ENCODE measurements at places on chromosomes 4 and X.

- no peak for DNase-seq
- no peak overlapping the region for H3K4me3 ChIP-seq
- peaks cover 68% of the 10 kb centered on the region for H3K36me3 ChIP-seq
- H3K27me3 ChIP-seq, result no peaks in the 10 kb centered on the region
These were observed 27.6 kb downstream of the ANXA5 start for GRCh38 chr4:121669163-121669550.

- no peaks in the 10 kb centered on the region for H3K4me1 ChIP-seq
- H3K4me3 ChIP-seq, result no peak overlapping the region
- DNase-seq, result no peak
- no peaks in the 10 kb centered on the region for H3K36me3 ChIP-seq
- H3K27ac ChIP-seq, result no peak overlapping the region
- H3K27me3 ChIP-seq, result no peaks in the 10 kb centered on the region
These were observed 10.8 kb upstream of the XIAP start for GRCh38 chrX:123849096-123849495.

- DNase-seq, result no peak
- H3K27me3 ChIP-seq, result no peaks in the 10 kb centered on the region
- no peaks in the 10 kb centered on the region for H3K4me1 ChIP-seq
- no peaks in the 10 kb centered on the region for H3K36me3 ChIP-seq
These were observed 28.4 kb downstream of the MAGEB16 start for GRCh38 chrX:35826503-35826902.

- no peaks in the 10 kb centered on the region for H3K36me3 ChIP-seq
- H3K27me3 ChIP-seq, result no peaks in the 10 kb centered on the region
- no peak overlapping the region for H3K27ac ChIP-seq
- H3K4me3 ChIP-seq, result no peak overlapping the region
- no peak for DNase-seq
These were observed 453.9 kb downstream of the PDHA2 start for GRCh38 chr4:96293806-96294205.

- no peaks in the 10 kb centered on the region for H3K36me3 ChIP-seq
- DNase-seq, result no peak
- H3K4me3 ChIP-seq, result no peak overlapping the region
- no peaks in the 10 kb centered on the region for H3K4me1 ChIP-seq
These were observed 185.6 kb upstream of the FSTL5 start for GRCh38 chr4:162349395-162349794.

GRCh38 chrX:23952391-23952790 is 44.6 kb downstream of the CXorf58 start:
- no peak overlapping the region for H3K27ac ChIP-seq
- no peaks in the 10 kb centered on the region for H3K36me3 ChIP-seq
- H3K4me3 ChIP-seq, result no peak overlapping the region
- H3K27me3 ChIP-seq, result no peaks in the 10 kb centered on the region
- DNase-seq, result no peak

DNA sequence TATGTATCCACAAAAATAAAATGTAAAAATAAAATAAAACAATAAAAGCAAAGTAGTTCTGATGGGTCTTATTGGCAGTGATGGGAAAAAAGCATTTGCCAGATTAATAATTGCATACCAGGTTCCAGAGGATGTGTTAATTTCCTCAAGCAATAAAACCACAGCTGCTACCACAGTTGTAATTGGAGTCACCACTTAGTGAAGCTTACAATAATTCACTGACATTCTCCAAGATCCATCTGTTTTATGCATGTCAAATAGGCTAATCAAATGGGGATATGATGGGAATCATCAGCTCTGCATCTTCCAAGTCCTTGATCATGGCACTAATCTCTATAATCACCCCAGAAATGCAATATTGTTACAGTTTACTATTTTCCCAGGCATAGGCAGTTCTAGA is 123.5 kb upstream of the EMCN start:
- no peaks in the 10 kb centered on the region for H3K4me1 ChIP-seq
- no peak overlapping the region for H3K4me3 ChIP-seq
- DNase-seq, result no peak
- no peaks in the 10 kb centered on the region for H3K27me3 ChIP-seq

- no peak for DNase-seq
- no peaks in the 10 kb centered on the region for H3K4me1 ChIP-seq
- H3K4me3 ChIP-seq, result no peak overlapping the region
- no peak overlapping the region for H3K27ac ChIP-seq
- H3K36me3 ChIP-seq, result peaks cover 36% of the 10 kb centered on the region
These were observed 38.3 kb downstream of the SLC10A6 start for GRCh38 chr4:86810847-86811246.

DNA sequence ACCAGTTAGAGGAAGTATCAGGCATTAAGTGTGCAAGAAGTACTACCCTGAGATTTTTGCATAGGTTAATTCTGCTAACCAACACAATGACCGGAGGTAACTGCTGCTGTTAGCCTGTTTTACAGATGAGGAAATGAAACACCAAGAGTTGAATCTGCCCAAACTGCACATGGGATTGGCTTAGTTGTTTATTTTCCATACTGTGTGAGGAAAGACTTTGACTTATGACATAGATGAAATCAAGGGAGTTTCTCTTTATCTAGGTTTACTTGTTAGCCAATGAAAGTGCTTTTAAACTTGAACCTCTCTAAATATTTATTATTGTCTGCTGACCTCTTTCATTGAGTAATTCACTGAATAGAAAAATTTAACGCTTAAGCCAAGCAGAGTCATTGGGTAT is 10.3 kb downstream of the GUCY1B1 start:
- no peaks in the 10 kb centered on the region for H3K27me3 ChIP-seq
- no peak overlapping the region for H3K27ac ChIP-seq
- peaks cover 4% of the 10 kb centered on the region for H3K4me1 ChIP-seq
- H3K36me3 ChIP-seq, result no peaks in the 10 kb centered on the region
- no peak for DNase-seq

DNA sequence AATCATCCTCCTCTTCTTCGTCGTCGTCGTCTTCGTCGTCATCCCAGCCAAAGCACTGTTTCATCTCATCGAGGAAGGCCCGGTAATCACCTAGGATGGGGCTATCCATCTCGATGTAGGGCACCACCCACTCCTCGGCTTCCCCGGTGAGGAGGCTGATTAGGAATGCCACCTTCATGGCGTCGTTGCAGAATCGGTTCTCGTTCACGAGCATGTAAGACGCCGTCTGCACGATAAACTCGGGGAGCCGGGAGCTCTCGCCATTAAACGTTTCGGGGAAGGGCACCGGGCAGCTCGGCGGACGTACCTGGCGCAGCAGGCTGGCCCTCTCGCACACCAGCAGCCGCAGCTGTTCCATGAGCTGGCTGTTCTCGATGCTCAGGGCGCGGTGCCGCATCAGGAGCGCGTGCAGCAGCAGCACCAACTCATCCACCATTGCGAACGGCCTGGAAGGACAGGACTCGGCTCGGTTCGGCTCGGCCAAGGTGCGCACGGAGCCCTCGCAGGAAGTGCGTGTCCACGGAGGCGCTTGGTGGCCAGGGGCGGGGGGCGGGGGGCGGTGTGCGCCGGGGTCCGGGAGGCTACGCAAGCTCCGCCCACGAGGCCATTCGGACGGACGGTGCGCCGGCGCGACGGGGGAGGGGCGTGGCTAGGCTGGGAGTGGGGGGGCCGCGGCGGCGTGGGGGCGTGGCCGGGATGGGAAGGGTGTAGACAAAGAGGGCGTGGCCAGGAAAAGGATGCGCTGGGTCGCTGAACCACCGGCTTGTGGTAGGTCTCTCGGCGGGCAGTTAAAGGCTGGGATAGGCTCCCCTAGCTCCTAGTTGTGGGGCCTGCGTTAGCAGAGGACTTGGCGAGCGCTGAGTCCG is at the start of gene LDOC1:
Gene LDOC1, minus strand, starts transcription at position 544 of the 866 bp plus-strand sequence. Its CDS starts 108 bp downstream, at position 436.
- H3K4me3 ChIP-seq, result peak within 1 kb of the TSS; percentile 76
- H3K27ac ChIP-seq, result peak within 1 kb of the TSS; percentile 82
- no peaks in the 10 kb centered on the region for H3K27me3 ChIP-seq
- DNase-seq, result peak; percentile 90
- H3K4me1 ChIP-seq, result no peaks in the 10 kb centered on the region

GRCh38 chr4:73741750-73742489 is 1.6 kb downstream of the CXCL8 start:
- no peaks in the 10 kb centered on the region for H3K27me3 ChIP-seq
- H3K27ac ChIP-seq, result no peak overlapping the region
- H3K4me1 ChIP-seq, result peaks cover 10% of the 10 kb centered on the region
- H3K4me3 ChIP-seq, result no peak overlapping the region

GRCh38 chrX:103309860-103310554 is 783 bp downstream of the BEX2 start:
- H3K4me3 ChIP-seq, result peak overlapping the region; percentile 40
- H3K27ac ChIP-seq, result no peak overlapping the region

DNA sequence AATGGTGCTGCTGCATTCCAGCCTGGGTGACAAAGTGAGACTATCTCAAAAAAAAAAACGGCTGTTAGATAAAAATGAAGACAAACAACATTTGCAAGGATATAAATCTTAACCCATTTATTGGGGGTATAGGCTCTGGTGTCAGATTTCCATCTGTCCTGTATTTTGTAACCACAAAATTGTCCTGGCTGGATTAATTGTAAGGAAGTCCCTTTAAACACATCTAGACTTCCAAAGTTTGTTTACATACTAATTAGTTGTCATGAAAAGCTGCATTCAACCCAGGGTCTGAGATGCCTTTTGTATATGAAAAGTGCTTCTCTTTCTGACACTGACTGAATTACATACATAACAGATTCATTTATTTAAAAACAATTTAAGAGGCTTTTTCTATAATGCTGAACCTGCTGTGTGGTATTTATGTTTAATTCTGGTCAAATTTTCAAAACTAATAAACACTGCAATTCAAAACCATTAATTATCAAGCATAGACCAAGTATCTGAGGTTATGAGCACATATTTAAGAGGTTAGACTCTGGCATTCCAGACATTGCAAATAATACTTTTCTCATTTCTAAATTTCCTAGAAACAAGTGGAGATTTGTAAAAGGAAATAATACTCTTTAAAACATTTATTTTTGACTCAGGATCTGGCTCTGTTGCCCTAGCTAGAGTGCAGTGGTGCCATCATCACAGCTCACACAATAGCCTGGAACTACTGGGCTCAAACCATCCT is 17.5 kb upstream of the UGDH start:
- no peak overlapping the region for H3K27ac ChIP-seq
- H3K27me3 ChIP-seq, result no peaks in the 10 kb centered on the region
- H3K4me3 ChIP-seq, result no peak overlapping the region
- H3K4me1 ChIP-seq, result peaks cover 6% of the 10 kb centered on the region

DNA sequence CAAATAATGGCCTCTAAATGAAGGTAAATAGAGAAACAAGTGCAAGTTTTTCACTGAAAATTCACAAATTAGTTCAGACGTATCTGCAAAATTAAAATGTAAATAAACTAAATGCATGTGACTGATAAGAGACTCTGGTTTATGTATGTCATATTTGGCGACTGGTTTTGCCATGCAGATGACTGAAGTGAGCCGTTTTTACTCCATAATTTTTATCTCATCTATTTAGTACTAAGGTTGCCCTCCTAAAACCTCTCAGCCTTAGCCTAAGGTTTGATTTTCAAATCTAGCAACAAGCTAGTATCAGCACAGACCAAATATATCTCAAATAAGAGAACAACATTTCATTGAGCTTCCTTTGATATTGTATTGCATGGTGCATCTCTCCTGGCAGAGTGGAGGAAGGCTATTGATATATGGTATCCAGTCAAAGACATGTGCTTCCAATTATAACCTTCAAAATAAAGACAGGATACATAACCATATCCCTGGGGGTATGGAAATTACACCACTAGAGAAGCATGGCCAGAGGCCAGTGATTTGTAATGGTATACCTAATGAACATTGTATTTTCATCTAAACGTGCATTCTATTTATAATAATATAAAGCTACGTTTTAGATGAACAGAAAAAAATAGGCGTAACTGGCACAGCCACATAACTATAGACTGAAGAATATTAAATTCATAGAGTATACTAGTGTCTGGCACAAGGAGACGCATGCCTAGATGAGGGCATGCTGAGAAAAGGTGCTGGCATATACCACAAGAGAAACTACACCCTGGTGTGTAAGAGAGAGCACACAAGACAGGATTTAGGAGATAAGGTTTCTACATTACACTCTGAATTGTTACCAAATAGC is 392.6 kb upstream of the INTU start:
- H3K4me1 ChIP-seq, result no peaks in the 10 kb centered on the region
- H3K27ac ChIP-seq, result no peak overlapping the region
- no peak for DNase-seq

GRCh38 chr4:14018191-14018853 is 390.8 kb upstream of the BOD1L1 start:
- no peaks in the 10 kb centered on the region for H3K27me3 ChIP-seq
- H3K36me3 ChIP-seq, result no peaks in the 10 kb centered on the region
- H3K27ac ChIP-seq, result no peak overlapping the region
- no peaks in the 10 kb centered on the region for H3K4me1 ChIP-seq
- no peak for DNase-seq

- H3K4me1 ChIP-seq, result no peaks in the 10 kb centered on the region
- H3K27ac ChIP-seq, result peak overlapping the region; percentile 54
- no peak for DNase-seq
- H3K36me3 ChIP-seq, result peaks cover 8% of the 10 kb centered on the region
- no peaks in the 10 kb centered on the region for H3K27me3 ChIP-seq
These were observed 107.6 kb upstream of the CBR4 start for GRCh38 chr4:169117591-169118081.

GRCh38 chr4:25030277-25031076 is at the start of gene LGI2:
Gene LGI2 (minus strand): TSS chr4:25030946. CDS start chr4:25030693, 253 bp downstream.
- peak; percentile 51 for DNase-seq
- peak within 1 kb of the TSS; percentile 64 for H3K4me3 ChIP-seq
- no peaks in the 10 kb centered on the region for H3K36me3 ChIP-seq

DNA sequence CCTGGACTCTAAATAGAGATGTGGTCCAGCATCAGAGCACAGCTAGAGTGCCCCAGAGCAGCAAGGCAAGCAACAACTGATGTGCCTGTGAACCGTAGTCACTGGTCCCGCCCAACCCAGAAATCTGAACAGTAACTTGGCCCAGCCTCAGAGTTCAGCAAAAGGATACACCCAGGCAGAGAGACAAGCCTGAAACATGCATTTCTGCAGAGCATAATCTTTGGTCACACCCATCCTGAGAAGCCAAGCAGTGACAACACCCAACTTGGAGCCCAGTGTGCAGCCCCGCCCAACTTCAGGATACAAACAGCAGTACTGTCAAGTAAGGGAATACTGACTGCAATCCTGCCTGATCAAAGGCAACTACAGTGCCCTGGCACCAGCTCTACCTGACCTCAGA is 78.9 kb downstream of the CCDC160 start:
- no peaks in the 10 kb centered on the region for H3K36me3 ChIP-seq
- no peaks in the 10 kb centered on the region for H3K4me1 ChIP-seq
- DNase-seq, result no peak
- H3K4me3 ChIP-seq, result no peak overlapping the region

DNA sequence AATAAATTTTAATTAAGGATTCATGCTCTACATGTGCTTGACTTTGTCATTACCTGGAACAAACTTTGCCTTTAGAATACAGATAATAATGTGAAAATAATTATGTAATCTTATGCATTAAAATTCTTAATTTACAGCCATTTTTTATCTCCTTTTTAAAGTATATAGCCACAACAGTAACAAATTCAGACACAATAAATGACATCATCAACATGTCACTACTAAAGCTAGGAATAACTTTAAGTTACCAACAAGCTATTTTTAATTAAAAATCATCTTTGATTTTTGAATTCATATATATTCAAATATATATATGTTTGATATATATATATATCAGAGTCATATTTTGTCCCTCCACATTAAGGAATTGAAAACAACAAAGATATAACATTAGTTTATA is 107.7 kb downstream of the MAD2L1 start:
- no peak overlapping the region for H3K27ac ChIP-seq
- H3K27me3 ChIP-seq, result no peaks in the 10 kb centered on the region
- H3K4me1 ChIP-seq, result no peaks in the 10 kb centered on the region
- DNase-seq, result no peak
- no peak overlapping the region for H3K4me3 ChIP-seq

- H3K4me1 ChIP-seq, result no peaks in the 10 kb centered on the region
- H3K27ac ChIP-seq, result no peak overlapping the region
- H3K27me3 ChIP-seq, result no peaks in the 10 kb centered on the region
- H3K4me3 ChIP-seq, result no peak overlapping the region
- DNase-seq, result no peak
These were observed 824.0 kb downstream of the STIM2 start for GRCh38 chr4:27684610-27685011.

Measured in tibial artery (tissue), 4 donors.